Uterus (tissue), 4 donors: ENCODE measurements at places on chromosomes 6 and 20. TPM values are rescaled to one million over a fixed set of nuclear protein-coding genes. Genes with fewer than 3 reads are reported as not detected.

GRCh38 chr6:125078602-125079321 lies 74.8 kb upstream of the TPD52L1 start:
- no peak for DNase-seq

- no peak for DNase-seq
These were observed 23.8 kb downstream of the TBC1D32 start for GRCh38 chr6:121310495-121310894.

The AIF1 gene
- total RNA-seq: 1.5 TPM

The BMP7 gene
- total RNA-seq: 13.3 TPM

The NELFCD gene
- 25.6 TPM for total RNA-seq

The LPA gene
- total RNA-seq: 0.88 TPM

The SLC13A3 gene
- total RNA-seq: under 0.01 TPM
